ENCODE measurements at places on chromosomes 2 and 18.

DNA sequence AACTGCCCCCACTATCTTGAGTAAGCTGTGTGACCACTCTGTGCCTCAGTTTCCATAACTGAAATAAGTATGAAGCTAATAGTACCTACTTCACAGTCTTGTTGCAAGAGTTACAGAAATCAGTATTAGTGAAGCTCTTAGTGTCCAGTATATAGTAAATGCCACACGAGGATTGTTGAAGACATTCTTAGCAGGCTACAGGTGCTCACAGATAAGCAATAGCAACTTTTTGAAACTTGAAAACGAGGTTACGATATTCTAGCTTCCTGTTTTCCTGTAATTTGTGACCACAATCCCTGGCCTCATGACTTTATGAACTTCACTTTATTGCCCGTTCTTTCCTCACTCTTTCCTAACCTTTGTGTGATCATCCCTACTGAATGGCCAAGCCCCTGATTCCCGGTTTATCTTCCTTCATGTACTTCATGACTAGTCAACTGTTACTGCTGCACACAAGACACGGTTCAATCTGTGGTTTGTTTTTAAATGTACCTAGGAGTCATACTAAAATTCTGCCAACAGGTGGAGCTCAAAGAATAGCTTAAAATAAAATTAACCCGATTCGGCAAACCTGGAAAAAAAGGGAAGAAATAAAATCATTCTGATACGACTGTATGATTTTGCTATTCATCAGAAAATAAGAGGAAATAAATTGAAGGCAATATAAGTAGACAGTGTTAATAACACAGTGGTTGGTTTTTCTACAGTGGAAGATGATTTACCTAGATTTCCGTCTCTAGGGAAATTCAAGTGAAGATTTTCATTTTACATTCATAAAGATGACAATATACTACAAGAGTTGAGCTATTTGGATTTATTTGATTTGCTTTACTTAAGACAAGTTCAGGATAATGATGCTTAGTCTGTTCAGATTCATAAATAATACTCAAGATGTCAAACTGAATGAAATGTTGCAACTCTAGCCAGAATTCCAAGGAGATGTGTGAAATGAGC lies 38.1 kb upstream of the STAT1 start:
- no peak for DNase-seq

DNA sequence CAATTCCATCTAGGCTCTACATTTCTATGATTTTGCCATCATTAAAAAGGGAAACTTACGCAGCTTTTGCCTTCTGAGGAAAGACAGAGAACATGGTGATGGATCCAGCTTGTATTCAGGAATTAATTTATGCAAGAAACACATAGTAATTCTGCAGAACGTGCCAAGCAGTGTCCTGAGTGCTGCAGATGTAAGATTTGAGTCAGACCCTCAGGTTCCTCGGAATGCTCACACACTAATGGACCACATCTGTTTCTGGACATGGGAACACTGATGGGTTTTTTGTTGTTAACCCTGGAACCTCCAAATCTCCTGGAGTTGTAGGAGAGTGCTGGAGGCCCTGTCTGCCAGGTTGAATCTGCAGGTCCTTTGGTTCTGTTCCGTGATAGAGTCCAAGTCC lies 132.9 kb downstream of the SETBP1 start:
- no peak for DNase-seq

- DNase-seq, result no peak
These were observed 27.5 kb downstream of the M1AP start for GRCh38 chr2:74620671-74621070.

GRCh38 chr18:32277549-32277948 lies 87.7 kb downstream of the MEP1B start:
- DNase-seq, result no peak

DNA sequence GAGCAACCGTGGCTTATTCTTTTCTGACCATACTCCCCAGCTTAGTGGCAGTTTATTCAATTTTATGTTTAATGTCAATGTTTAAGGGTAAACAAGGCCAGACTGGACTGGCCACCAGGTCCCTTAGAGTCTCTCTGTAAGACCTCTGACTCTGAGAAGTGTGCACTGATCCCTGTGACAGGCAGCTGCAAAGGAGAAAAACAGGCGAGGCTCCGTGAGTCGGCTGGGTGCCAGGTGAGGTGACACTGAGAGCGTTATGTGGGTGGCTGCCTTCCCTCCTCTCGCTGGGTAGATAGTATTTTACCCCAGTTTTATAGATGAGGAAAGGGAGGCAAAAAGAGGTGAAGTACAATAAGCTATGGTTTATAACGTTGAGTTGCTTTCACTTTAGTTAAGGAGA lies 139.4 kb upstream of the HDAC4 start:
- no peak for DNase-seq

DNA sequence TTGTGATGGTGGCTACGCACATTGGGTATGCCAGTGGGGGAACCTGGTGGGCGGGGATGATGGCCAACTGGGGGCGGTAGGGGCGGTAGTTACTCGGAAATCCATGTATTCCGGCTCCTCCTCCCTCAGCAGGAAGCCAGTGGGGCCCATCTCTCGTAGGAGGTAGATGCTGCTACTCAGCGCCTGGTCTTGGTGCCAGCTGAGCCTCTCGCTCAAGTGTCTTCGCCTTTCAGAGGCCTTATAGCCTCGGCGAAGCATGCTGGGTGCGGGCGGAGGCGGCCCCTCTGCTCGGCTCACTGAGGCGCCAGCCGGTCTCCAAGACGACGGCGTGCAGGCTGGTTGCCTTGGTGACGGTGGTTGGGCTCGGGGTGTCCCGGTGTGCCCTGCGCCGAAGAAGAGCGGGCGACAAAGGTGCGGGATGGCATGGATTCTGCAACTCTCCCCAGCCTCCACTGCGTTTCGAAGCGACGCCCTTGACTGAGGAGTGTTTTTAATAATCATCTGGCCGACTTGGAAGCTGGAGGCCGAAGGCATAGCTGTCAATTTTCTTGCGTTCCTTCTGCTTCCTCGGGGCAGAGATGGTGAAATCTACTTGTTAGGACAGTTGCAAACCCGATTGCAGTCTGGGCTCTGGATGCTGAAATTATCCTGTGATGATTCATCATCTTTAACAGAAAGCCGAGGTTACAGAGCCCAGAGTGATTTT lies at the start of gene ZSWIM2:
TSS of gene ZSWIM2 (minus strand) at position 298 of the 706 bp plus-strand sequence. CDS start at position 258, 40 bp downstream.
- no peak for DNase-seq

DNA sequence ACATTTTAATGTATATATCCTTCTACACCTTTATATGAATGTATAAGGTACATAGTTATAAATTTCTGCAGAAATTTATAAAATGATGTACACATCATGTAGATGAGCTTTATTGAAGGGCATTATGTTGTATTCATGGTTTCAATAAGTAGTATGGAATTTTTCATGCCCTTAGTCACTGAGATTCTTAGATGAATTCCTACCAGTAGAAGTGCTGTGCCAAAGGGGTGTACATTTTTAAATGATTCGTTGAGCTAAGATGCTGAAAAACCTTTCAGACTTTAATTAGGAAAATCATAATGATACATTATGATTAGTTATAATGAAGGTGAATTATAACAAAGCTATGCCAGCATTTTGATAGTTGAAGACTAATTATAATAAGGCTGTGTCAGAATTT lies 115.2 kb downstream of the ZNF236 start:
- DNase-seq, result no peak

DNA sequence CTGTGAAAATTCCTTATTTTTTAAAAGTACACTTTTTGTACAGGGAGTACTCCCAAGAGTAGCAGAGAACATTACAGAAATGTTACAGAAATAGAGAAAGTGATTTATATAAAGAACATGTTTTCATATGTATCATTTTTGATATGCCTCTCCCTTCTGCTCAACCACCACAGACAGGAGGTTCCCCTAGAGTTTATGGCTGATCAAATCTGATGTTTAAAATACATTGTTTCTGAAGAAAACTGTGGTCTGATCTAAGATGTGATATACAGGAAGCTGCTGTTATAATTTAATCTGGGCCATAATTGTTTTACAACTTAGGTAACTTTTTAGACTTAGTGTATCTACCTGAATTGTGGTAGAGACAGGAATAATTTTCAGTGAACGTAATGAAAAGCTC lies 37.0 kb downstream of the STAT4 start:
- no peak for DNase-seq

DNA sequence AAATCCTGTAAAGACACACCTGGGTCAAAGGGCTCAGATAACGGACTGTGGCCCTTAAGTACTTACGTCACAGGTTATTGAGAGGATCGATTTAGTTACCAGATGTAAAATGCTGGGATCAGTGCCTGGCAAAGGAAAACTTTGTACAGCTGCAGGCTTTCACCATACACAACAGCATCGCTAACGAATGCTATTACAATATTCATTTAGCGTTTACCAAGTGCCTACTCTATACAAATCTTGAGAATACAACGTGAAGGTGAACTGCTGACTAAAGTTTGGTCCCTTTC lies 619 bp upstream of the MSH6 start:
- no peak for DNase-seq

GRCh38 chr2:121804340-121804739 lies 48.9 kb downstream of the TSN start:
- DNase-seq, result no peak

- no peak for DNase-seq
These were observed 31.1 kb upstream of the GMCL1 start for GRCh38 chr2:69798290-69798908.

DNA sequence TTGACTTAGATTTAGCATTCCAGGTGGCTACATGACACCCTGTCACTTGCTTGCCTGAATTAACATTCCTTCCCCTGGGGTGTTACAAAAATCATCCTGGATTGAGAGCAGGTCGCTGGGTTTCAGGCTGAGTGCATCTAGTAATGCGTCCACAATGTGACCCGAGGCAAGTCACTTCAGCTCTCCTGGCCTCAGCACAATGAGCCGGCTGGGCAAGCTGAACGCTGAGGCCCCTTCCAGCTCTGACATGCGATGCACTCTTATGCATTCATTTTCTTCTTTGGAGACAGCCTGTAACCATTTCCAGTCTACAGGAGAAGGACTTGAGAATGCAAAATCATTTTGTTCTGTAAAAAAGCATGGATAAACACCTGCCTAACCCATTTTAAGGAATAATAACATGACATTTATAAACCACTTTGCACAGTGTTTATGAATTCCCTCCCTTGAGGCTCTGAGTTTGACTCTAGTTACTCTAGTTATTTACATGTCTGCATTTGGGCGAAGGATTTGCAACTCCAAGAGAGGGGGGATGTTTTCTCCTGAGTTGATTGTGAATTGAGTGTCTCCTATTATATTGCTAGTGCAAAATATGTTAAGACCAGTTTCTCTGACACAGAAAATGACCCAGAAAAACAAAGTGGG lies 63.0 kb upstream of the CPO start:
- DNase-seq, result no peak

- no peak for DNase-seq
These were observed 179.4 kb downstream of the TXNL1 start for GRCh38 chr18:56458770-56459712.

DNA sequence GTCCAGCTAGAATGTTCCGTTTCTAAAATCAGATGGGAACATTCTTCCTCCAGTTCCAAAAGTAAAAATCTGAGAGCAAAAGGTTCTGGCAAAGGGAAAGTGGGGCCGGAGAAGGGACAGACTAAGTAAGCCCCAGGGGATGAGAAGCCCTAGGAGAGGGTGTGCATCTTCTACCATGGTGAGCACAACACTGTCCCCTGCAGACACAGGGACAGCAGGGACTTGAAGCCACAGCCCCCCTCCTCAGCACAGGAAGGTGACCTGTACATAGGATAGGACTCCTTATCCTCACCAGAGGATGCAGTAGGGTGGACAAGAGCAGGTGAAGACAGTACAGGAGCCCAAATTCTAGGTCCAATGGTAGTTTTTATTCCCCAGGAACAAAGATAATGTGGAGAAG lies 12.6 kb upstream of the ATRAID start:
- DNase-seq, result no peak

- no peak for DNase-seq
These were observed 143.9 kb upstream of the ASB18 start for GRCh38 chr2:236408090-236408489.

GRCh38 chr2:202201220-202202160 lies 36.9 kb downstream of the SUMO1 start:
- no peak for DNase-seq

DNA sequence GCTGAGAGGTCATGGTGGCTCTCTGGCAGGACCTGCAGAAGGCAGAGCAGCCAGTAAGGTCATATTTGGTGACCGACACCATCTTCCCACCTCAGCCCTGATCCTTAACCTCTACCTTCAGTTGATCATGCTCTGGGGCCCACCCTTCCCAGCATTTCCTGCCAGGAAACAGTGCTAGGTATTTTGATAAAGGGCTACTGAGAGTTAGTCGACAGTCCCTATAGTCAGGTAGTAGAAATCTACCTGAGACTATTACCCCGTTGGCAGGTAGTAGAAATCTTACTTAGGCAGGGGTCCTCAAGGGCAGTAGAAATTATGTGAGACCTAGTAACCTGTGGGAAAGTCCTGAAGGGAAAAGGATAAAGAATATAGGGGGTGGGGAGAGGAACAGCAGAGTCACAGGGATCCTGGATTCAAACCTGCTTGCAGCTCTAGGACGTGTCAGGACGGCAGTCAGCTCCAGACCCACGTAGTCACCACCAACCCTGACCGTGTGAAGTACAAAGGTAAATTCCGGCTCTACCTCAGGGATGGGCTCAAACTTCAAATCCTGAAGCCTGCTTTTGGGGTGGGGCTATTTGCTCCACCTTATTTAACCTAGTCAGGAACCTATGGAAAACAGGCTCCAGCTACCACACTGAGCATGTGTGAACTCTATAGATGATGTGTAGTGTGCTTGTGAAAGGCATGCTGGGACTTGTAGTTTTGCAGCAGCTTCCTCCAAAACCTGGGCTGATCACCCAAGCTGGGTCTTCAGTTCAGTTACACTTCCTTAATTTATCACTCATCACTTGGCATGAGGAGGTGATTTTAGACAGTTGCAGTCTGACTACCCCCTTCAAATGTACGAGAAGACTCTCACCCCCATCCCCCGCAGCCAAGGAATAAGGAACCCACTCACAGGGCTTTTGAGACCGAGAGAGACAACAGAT lies at the start of gene DQX1:
TSS of gene DQX1 (minus strand) at position 515 of the 932 bp plus-strand sequence. CDS start at position 13, 502 bp downstream.
- DNase-seq, result no peak

- no peak for DNase-seq
These were observed 531.2 kb downstream of the NYAP2 start for GRCh38 chr2:225930687-225931086.

DNA sequence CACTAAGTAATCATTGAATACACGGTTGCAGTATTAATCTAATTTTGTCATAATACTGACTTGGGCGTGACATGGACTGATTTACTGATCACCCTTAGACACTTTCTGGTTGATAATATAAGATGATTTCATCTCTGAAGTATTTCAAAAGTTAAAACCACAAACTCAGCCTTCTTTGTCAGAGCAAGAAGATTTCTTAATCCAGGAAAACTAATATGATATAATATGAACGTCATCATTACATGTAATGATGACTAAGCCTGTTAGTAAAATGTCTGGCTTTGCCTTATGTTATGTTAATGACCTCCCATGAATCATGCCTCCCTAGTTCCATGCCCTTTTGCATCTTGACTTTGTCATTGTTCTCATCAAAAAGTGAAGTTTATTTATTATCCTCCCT lies 1325.0 kb upstream of the CDH2 start:
- no peak for DNase-seq

GRCh38 chr18:75064513-75064905 lies 144.4 kb downstream of the PTGR3 start:
- no peak for DNase-seq

All from stimulated activated CD8-positive, alpha-beta memory T cell treated with anti-CD3 and anti-CD28 coated beads, Interleukin-7, amount 100 ng/mL, for 48 hours (primary cell).